ENCODE measurements at places on chromosomes 1 and 21.

DNA sequence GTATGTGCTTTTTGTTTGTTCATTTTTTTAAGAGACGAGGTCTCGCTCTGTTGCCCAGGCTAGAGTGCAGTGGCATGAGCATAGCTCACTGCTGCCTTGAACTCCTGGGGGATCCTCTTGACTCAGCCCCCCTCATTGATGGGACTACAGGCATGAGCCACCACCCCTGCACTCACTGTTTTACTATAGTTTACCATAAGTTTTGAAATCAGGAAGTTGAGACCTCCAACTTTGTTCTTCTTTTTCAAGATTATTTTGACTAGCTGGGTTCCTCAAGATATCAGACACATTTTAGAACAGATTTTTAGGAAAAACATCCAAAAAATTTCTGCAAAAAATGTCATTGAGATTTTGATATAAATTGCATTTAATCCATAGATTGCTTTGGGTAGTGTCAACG lies 120.4 kb upstream of the FGGY start:
- no peak for DNase-seq

GRCh38 chr1:165717918-165718515 lies 19.7 kb upstream of the ALDH9A1 start:
- DNase-seq: no peak

DNA sequence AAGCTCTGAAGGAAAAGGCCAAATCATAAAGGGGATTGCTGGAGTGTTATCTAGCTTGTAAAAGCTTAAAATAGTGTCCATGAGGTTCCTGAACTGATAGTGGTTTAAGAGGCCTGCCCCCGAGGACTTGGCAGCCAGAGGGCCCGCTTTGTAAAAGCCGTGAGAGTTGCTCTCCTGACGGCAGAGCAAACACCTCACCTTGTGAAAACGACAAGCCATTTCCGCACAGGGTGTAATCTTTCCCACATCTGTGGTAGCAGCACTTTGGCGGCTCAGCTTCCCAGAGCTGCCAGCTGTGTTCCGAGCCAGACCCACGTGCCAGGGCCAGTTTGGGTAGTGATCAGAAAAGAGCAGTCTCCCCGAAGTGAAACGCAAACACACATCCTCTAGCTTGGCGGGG lies 37.0 kb downstream of the SERBP1 start:
- DNase-seq: no peak

- no peak for DNase-seq
These were observed 22.0 kb upstream of the DISP3 start for GRCh38 chr1:11456965-11457364.

DNA sequence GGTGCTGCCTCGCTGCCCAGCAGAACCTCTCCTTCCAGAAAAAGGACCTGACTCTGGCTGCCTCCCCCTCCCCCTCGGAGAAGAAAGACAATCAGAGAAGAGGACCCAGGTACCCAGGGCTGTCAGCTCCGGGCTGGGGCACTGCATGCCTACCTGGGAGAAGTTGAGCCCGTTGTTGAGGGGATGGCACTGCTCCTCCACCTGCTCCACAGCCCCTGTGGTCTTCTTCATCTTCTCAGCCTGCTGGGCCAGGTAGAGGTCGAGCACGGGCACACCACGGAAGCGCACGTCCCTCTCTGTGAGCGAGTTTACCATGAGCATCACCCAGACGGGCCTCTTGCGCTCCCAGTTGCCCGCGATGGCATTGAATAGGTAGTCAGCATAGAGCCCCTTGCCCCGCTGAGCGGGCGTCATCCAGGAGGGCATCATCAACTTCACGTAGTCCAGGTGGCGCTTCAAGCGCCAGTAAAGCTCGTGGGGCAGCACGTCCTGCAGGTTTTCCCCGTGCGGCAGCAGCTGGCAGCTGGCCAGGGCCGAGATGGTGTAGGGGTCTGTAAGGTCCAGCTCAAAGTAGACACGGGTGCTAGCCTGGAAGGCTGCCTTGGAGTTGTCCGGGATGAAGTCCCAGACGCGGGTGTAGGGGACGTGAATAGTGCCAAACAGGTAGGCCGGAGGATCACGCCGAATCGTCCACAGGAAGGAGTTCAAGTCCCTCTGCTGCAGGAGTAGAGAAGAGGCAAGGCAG lies 3.1 kb downstream of the TRABD2B start:
- DNase-seq: no peak

- DNase-seq: no peak
These were observed 13.9 kb upstream of the C2CD2 start for GRCh38 chr21:41967708-41968107.

DNA sequence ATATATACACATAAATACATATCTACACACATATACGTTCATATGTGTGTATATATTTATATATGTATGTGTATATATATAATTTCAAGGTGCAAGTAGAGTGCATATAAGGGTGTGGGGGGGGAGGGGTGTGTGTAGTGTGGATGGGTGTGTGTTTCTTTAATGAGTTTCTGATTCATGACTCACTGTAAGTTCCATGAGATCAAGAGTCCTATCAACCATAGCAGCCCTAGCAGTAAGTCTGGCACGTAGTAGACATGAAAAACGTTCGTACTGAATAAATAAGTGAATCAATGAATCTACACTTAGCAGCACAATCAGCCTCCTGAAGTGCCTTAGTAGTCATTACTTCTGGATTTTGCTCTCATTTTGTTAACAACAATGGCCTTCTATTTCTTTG lies 61.9 kb upstream of the KRTAP11-1 start:
- no peak for DNase-seq

DNA sequence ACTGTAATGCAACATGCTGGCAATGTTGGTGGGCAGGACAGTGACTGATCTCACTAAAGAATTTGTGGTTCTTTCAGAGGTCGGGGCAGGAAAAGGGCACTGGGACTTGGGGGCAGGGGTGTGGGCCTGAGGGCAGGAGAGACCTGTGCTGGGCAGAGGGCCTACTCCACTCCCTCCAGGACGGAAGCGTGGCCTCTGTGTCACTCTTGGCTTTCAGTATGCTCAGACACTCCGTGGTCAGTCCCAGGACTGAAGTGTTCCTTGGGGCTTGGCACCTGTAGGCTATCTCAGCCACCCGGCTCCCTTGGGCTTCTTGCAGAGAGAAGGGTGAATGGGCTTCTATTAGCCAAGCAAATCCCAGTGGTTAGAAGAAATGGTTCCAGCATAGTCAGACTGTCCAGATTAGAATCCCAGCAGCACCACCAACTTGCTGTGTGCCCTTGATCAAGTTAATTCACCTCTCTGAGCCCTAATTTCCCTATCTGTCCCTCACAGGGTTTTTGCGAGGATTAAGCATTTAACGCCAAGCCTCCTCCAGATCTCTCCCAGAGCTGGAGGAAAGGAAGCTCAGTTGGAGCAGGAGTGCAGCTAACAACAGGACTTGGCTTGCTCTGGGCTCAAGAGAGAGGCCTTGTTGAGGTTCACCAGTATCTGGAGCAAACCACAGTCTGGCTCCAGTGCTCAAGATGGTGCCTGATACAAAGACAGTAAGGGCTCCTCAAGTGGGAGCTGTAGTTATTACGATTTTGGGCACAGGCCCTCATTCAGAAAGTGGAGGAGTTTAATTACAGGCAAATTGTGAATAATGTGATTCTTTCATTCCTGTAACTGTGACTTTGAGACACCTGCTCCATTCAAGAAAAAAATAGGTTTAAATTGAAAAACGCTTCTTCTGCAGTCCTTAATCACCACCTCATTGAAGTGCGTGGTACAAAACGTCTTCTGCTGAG lies 57.7 kb upstream of the LRP8 start:
- DNase-seq: no peak

- DNase-seq: no peak
These were observed 21.3 kb upstream of the A3GALT2 start for GRCh38 chr1:33342041-33342723.

DNA sequence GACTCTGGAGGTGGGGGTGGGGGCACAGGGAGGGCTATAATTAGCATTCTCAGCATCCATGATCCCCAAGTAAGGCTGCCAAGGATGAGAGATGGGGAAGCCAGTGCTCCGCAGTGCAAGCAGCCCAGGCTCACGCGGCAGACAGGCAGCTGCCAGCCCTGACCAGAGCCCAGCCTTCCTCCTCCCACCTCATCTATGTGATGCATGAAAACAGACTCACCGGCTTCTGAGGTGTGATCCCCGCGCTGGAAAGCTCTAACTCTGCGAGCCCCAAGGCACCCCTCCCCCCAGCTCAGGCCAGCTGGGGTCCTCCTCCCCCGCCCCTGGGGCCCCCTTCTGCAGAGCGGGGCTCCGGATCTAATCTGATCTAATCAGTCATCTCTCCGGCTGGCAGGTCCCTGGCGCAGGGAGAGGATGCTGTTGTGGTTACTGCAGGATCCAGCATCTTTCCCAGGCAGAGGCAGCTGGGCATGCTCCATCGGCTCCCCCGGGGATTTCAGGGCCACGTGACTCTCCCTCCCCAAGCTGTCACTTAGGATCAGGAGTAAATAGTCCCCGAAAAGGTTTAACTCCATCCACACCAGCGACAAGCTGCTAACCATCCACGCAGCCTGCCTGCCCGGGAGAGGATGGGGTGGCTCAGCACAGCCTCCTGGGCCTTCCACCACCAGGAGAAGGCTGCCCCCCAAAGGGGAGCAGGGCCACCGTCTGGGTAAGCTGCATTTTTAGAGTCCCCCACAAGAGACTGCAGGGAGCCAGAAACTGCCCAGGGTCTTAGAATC lies at the start of gene PLEKHA6:
TSS of gene PLEKHA6 (minus strand) at position 456 of the 782 bp plus-strand sequence. CDS start 86,202 bp downstream, outside the sequence.
- no peak for DNase-seq

DNA sequence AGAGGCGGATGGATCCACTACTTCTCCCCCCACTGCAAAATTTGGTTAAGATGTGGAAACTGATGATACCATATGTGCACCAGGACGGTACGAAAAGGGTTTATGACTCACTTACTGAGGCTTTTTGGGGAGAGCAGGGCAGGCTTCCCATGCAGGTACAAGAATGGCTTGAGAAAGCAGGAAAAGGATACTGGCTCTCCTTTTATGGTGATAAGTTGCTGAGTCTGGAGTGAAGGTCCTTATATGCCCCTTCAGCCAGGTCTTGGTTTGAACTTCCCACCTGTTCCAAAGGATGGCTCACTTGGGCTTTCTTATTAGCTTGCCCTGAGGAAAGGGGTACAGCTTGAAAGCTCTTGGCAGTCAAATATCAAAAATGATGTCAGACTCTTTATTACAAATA lies 23.1 kb downstream of the MPZL1 start:
- DNase-seq: no peak

GRCh38 chr21:31729622-31730343 lies 2.1 kb downstream of the SCAF4 start:
- no peak for DNase-seq

- no peak for DNase-seq
These were observed 241.1 kb upstream of the B3GALT2 start for GRCh38 chr1:193427524-193427923.

- DNase-seq: no peak
These were observed 78.5 kb upstream of the CDC42BPA start for GRCh38 chr1:227396539-227397353.

DNA sequence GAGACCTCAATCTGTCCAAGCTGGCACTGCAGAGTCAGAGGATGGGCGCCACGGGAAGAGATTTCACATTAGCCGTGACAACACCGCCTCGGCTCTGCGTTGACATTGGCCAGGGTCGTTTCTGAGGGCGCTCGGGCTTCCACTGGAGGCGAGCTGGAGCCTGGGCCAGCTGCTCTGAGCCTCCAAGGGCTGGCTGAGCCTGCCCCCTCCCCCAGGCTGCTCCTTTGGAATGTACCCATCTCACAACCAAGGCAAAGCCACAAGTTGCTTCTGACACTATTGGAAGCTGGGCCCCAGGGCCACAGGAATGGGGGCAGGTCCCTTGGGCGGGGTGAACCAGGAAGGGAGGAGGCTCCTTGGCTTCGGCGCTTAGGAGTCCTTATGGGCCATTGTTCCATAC lies 12.7 kb downstream of the GPR3 start:
- DNase-seq: no peak

GRCh38 chr1:204684571-204685235 lies 835 bp downstream of the LRRN2 start:
- no peak for DNase-seq

GRCh38 chr1:74247881-74248528 lies 12.8 kb downstream of the TNNI3K start:
- no peak for DNase-seq

GRCh38 chr21:31218830-31219608 lies 125.0 kb downstream of the TIAM1 start:
- no peak for DNase-seq

DNA sequence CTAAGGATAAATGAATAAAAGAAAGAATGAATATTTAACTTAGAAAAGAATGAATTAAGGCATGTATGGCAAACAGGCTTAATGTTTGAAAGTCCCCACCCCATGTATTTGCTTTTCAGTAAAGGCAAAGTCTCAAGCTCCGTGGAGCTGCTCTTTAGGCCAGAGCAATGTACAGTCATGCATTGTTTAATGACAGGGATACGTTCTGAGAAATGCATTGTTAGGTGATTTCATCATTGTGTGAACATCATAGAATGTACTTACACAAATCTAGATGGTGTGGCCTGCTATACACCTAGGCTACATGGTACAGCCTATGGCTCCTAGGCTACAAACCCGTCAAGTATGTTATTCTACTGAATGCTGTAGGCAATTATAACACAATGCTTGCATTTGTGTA lies 51.6 kb upstream of the SPATA6 start:
- no peak for DNase-seq

GRCh38 chr1:61797045-61797755 lies 54.9 kb downstream of the PATJ start:
- DNase-seq: no peak

GRCh38 chr1:179958359-179958758 lies 3.7 kb downstream of the CEP350 start:
- DNase-seq: no peak

DNA sequence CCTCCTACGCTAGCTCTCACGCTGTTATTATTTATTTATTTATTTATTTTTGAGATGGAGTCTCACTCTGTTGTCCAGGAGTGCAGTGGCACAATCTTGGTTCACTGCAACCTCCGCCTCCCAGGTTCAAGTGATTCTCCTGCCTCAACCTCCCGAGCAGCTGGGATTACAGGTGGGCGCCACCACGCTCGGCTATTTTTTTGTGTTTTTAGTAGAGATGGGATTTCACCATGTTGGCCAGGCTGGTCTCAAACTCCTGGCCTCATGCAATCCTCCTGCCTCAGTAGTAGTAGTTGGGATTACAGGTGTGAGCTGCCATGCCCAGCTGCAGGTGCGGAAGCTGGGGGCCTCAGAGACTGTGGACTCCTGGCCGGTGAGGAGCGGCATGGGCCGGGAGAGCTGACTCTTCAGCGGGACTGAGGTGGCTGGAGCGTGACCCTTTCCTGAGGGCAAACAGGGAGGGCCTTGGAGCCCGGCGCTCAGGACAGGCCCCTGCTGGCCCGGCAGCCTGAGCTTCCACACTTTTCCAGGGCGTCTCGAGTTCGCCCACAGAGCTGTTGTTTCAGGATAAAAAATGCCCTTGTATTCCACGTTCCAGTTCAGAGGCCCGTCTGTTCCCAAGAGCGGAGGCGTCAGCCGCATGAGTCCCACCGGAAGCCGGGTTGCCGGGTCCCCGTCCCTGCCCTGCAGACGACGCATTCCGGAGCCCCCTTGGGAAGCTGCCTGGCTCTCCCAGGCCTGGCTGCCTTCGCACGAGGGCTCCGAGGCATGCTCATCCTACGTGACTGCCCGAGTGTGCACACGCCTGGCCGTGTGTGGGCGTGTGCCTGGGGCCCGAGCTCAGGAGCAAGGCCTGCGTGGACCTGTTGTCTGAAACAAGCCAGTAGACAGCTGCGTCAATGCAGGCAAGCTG lies 126.2 kb downstream of the SIK1 start:
- DNase-seq: no peak
